Forelimb muscle (tissue), 1 donor: ENCODE measurements at places on chromosomes 12 and 14.

DNA sequence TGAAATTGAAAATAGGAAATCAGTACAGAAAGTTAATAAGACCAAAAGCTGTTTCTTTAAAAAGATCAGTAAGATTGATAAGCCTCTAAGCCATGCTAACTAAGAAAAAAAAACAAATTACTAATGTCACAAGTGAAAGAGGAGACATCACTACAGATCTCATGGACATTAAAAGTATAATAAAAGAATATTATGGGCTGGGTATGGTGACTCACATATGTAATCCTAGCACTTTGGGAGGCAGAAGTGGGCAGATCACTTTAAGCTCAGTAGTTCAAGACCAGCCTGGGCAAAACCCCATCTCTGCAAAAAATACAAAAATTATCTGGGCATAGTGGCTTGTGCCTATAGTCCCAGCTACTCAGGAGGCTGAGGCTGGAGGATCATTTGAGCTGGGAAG lies 30.5 kb downstream of the B4GALNT3 start:
- no peak for DNase-seq

DNA sequence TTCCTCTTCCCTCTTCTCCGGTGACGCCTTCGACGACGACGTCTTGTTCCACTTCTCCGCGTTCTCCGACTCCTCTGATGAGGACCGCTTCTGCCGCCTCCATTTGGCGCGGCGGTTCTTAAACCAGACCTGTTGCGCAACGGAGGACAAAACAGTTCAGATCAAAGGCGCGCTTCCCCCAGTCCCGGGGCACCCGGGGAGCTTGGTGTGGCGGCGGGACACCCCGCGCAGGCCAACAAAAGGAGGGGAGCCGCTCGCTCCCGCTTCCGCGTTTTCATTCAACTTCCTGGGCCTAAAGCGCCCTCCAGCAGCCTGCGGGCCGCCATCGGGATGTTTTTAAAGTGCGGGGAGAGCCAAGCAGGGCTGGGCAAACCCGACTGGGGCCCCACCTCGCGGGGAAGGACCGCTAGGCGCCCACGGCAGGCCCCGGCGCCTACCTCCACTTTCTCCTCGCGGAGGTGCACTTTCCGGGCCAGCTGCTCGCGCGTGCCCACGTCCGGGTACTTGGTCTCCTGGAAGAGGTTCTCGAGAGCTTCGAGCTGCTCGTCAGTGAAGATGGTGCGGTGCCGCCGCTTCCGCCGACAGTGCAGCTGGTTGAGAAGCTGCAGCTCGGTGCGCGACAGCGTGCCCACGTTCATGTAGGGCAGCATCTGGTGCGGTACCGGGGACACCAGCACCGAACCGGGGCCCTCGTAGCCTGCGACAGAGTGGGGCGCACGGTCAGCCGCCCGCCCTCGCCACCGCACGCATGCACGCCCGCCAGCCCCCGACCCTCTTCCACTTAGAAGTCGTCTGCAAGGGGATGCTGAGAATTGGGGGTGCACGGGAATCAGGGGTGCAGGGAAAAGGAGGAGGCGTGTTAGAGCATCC lies 1.2 kb downstream of the GSC start:
- DNase-seq = no peak

DNA sequence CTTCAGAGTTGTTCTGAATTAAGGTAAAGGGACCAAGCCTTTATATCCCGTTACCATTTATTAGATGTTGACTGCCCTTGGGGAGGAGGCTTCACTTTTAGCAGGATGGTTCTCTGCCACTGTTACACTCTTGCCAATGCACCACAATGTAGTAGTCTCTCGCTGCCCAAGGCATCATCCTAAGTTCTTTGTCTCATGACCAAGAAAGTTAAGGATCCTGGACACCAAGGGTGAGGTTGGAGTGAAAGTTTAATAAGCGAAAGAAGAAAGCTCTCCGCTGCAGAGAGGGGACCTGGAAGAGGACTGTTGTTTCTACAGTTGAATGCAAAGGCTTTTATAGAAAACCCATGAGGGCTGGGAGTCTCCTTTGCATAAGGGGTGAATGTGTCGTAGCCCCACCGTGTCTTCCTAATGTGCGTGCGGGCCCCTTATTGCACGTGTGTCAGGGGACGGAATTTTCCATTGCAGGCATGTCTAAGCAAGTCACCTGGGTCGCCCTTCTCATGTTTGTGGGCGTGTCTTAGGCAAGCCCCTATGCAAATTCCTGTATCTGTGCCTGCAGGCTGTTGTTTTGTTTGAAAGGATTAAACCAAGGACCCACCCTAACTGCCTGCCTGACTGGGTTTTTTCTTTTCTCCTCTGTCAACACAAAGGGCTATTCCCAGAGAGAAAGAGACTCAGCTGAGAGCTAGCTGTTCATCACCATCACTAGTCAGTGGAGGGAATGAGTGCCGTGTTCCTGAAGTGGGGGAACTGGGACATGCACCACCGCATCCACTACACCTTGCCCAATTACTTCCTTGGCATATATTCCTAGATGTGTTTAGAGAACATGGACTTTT lies 17.6 kb upstream of the RNASE1 start:
- DNase-seq = no peak

- DNase-seq = no peak
Observed at GRCh38 chr12:12821975-12822374, 8.8 kb downstream of the DDX47 start.

- DNase-seq = peak; percentile 9
Observed at GRCh38 chr12:129559776-129560175, 344.0 kb downstream of the TMEM132D start.

DNA sequence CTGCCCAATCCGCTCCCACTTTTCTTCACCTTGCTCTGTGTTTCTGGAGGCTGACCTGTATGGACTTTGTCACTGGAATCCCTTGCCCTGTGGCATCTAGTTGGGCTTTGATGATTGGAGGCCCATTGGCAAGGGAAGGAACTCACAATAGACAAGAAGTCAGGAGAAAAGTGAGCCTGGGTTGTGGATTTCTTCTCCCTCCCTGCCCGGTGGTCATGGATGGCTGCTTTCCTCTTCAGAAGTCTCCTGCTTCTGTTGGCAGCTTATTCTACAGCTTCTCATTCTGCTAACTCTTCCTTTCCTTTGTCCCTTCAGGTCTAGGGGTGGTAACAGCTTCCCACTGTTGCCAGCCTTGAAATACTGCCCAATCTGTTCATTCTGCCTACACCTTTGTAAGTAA lies 13.9 kb upstream of the CCDC60 start:
- DNase-seq = no peak

DNA sequence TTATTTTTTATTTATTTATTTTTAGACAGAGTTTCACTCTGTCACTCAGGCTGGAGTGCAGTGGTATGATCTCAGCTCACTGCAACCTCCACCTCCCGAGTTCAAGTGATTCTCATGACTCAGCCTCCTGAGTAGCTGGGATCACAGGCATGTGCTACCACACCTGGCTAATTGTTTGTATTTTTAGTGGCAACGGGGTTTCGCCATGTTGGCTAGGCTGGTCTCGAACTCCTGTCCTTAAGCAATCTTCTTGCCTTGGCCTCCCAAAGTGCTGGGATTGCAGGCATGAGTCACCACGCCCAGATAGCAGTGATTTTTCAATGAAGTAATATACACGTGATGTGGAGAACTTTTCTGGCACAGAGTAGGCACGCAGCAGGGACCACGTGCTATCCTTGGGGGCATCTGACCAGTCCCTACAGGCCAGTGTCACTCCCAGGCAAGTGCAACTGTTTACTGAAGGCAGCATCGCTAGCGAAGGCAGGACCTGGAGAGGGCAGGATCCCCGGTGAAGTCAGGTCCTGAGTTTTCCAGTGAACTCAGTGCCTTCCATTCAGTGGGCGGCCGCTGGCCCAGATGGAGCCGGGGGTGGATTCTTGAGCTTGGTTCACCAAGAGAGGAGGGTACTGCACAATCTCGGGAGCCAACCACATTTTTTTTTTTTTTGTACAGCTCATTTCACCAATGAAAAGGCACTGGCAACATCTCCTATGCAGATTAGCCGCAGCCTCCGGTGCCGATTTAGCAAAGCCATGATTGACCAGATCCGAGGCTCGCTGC lies 11.1 kb upstream of the CLMN start:
- no peak for DNase-seq

- no peak for DNase-seq
Observed at GRCh38 chr14:70652871-70653270, 11.2 kb downstream of the TTC9 start.

GRCh38 chr14:31527546-31527945 lies 33.7 kb upstream of the NUBPL start:
- no peak for DNase-seq

DNA sequence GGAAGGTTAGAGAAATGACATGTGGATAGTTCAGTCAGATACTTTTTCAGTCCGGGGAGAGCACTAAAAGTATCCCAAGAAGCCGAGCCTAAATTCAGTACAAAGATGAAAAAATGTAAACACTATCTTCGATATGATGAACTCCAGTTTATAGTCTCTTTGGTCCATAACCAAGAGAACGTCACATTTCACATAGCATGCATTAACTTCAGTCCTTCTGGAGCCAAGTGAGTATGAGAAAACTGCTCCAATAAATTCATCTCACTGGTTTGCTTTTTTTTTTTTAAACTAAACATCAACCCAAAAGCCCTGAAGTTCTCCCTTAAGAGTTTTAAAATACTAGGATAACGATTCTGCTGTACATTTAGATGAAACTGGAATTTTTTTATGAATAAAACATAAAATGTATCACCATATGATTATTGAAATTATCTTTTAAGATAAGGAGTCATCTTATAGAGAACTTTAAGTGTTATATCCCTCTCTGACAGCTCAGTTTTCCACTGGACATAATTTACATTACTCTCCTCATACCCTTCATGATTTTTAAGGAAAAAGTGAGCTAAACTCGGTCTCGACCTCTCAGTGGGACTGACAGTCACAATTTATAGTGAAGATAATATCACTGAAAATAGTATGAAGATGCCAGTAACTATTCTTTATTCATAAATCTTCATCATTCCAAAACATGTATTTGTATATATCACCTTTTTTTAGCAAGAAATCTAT lies 841.5 kb upstream of the FLRT2 start:
- DNase-seq = no peak

DNA sequence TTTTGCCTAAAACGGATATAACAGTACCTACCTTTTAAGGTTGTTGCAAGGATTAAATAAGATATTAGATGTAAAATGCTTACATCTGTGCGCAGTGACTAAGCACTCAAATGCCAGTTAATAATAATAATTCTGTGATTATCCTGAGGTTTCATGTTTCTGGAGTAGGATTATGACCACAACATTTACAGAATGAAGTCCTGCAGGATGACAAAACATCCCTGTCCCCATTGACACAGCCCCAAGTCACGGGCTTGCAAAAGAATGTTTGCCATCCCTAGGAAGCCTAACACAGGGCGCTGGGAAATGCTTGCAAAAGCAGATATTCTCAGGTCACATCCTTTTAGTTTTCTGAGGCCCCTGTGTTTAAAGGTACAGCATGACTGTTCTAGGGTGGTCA lies 20.1 kb downstream of the SUSD6 start:
- no peak for DNase-seq

- no peak for DNase-seq
Observed at GRCh38 chr14:78316786-78317185, 146.6 kb downstream of the NRXN3 start.

DNA sequence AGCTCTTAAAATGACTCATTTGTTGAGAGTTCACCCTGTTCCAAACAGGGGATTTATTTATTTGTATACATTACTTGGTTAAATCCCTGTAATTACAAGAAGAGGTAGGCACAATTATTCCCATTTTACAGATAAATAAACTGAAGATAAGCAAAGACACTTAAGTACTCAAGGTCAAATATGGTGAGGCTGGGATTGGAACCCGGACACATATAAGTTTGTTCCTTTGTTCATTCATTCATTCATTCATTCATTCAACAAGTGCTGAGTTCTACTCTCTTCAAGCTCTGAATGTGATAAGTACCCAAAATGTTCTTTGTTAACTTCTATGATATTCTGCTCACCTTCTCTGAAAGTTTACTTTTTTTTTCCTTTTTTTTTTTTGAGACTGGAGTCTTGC lies 2.4 kb upstream of the TRIM9 start:
- no peak for DNase-seq

DNA sequence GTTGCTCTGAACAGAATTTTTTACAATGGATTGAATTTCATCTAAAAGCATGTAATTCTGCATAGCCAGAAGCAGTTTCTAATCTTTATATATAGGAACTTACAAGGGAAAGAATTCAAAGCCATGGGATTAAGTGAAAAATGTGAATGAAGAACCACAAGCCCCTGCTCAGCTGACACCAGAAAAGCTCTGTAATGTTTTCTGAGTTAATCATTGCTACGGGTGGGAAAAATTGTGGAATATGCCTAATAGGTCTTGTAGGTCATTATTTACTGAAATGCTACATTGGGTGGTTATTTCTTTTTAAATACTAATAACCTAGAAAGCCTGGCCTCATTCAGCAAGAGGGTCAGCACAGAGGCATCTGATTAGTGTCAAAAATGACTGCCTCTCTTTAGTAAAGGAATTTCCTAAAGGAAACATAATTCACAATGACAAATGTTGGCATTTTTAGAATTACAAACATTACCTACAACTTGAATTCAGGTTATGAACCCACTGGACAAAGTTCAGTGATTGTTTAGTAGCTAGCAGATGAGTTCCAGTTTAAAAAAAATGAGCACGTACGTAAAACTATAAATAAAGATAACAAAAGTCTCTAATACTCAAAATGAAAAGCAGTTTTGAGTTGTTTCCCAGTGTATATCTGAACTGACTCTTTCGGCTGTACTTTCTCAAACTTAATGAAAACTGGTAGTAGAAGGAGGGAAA lies 75.3 kb downstream of the BMP4 start:
- no peak for DNase-seq

GRCh38 chr12:116434155-116435011 lies 124.8 kb upstream of the MAP1LC3B2 start:
- DNase-seq = no peak

DNA sequence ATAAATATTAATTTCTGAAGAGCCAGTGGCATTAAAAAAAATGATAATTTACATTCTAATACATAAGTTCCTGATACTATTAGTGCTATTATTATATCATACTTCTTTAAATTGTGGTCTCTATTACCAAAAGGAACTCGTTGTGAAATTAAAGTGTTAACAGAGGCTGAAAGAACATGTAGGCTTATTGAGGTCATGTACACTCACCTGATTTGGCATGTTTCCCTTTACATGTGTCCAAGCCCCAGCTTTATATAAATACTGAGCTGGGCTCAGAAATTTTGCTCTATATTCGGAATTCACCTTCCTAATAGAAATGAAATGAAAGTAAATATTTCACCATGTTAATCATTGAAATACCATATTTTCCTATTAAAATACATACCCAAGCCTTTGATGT lies 11.0 kb downstream of the MDM1 start:
- DNase-seq = no peak

DNA sequence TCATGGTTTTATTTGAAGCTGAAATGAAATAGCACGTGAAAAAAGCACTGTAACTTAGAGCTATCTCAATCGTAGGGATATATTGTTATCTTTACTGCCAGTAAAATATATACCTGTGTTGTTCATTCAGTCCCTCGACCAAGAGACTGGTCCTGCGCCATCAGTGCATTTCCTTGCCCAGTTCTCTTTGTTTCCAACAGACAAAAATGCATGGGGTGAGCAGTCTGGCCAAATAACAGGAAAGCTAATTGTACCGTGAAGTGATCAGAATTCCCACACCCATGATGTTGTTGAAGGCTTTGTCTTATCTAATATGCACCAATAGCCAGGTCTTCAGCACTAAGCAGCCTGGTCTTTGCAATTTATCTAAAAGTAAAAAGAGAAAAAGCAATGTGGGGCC lies 477.1 kb upstream of the GARIN6 start:
- no peak for DNase-seq
